ENCODE measurements at places on chromosomes 3 and 15.
A peak's percentile ranks its signal among the peaks of the same experiment; 100 is the strongest.

GRCh38 chr3:169666076-169666375 is 2.5 kb upstream of the MECOM start:
- DNase-seq = no peak

- DNase-seq = no peak
These were observed 39.6 kb upstream of the GPR149 start for GRCh38 chr3:154469585-154469984.

DNA sequence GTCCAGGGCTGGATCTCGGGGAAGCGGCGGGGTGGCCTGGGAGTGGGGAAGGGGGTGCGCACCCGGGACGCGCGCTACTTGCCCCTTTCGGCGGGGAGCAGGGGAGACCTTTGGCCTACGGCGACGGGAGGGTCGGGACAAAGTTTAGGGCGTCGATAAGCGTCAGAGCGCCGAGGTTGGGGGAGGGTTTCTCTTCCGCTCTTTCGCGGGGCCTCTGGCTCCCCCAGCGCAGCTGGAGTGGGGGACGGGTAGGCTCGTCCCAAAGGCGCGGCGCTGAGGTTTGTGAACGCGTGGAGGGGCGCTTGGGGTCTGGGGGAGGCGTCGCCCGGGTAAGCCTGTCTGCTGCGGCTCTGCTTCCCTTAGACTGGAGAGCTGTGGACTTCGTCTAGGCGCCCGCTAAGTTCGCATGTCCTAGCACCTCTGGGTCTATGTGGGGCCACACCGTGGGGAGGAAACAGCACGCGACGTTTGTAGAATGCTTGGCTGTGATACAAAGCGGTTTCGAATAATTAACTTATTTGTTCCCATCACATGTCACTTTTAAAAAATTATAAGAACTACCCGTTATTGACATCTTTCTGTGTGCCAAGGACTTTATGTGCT is 527 bp downstream of the B2M start:
- peak; percentile 53 for DNase-seq

DNA sequence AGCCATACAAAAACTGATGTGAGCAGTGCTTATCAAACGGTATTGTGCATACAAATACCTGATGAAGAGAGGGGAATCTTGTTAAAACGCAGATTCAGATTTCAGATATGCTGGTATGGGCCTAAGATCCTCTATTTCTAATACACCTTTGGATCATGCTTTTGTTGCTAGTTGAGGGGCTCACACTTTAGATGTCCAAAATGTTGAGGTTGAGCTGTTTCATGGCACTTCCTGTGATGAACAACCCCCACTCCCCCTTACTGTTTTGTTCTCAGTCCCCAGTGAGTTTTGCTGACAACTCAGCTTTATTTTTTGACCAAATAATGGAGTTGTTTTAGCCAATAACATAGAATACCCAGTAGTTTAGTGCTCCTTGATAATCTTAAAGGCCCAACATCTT is 53.2 kb downstream of the ROBO2 start:
- DNase-seq = no peak

- no peak for DNase-seq
These were observed 86.6 kb upstream of the NEO1 start for GRCh38 chr15:72965671-72966070.

Data from fibroblast of villous mesenchyme (primary cell).